Prostate gland (tissue), 2 donors: ENCODE measurements at places on chromosomes 3 and 15. TPM values are rescaled to one million over a fixed set of nuclear protein-coding genes. Genes with fewer than 3 reads are reported as not detected.

The LINGO1 gene
- 2.9 TPM for total RNA-seq

The IL16 gene
- 9.9 TPM for total RNA-seq

The LEKR1 gene
- 2.2 TPM for total RNA-seq

The VIPR1 gene
- total RNA-seq, result 98.5 TPM

The PFKFB4 gene
- total RNA-seq, result 89.0 TPM
